ENCODE measurements at places on chromosomes 5 and 9. TPM values are rescaled to one million over a fixed set of nuclear protein-coding genes. Genes with fewer than 3 reads are reported as not detected.

- no peaks in the 10 kb centered on the region for H3K27me3 ChIP-seq
- no peak overlapping the region for H3K4me3 ChIP-seq
- no peaks in the 10 kb centered on the region for H3K4me1 ChIP-seq
- H3K36me3 ChIP-seq: no peaks in the 10 kb centered on the region
These were observed 413.9 kb downstream of the GADD45G start for GRCh38 chr9:90018688-90019087.

DNA sequence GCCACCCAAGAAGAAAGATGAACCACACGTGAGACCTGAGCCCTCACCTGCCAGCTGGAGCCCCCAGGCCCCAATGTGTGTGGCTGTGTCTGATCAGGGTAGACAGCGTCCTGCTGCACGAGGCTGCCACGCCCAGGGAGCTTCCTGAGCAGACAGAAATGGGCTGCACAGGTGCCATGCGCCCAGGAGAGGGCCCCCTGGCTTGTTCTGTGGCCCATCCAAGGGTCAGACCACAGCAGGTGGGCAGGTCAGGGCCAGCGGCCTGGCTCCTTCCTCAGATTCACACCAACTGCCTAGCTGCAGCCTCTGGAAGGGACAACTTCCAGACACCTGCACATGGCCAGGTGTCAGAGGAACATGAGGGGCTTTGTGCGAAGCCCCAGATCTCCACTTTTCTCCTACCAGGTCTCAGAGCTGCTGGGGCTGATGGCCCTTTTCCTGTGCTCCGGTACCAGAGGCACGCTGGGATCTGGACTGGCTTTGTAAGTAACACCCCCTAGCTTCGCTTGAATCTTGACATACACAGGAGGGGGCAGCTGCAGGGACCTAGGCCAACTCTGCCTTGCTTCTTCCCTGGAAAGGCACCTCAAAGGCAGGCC lies 10.8 kb downstream of the SARDH start:
- DNase-seq: no peak
- H3K4me3 ChIP-seq: no peak overlapping the region
- peaks cover 9% of the 10 kb centered on the region for H3K4me1 ChIP-seq
- no peaks in the 10 kb centered on the region for H3K36me3 ChIP-seq
- no peak overlapping the region for H3K27ac ChIP-seq

DNA sequence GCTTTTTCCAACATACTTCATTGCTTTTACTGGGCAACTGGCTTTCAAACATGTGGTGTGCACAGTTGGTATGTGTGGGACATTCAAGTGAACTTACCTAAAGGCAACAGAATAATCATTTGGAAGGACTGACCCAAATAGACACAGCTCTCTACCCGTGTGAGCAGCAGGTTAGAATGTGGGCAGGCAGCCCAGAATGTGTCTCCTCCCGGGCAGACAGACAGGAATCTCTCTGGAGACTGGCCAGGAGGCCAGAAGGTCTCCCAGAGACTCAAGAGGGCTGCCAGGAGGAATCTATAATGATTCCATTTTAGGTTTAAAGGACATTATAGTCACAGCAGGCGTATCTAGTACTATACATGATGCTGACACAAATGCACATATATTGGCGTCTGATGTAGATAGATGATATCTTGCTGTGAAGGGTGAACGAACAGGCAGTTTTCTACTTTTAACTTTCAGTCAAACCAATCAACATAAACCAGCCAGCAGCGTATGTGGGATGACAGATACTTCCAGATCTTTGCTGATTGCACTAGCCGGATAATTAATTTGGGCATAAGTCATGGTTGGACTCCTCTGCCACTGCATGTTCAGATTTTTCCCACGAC lies 297.4 kb upstream of the ZNF608 start:
- H3K27ac ChIP-seq: no peak overlapping the region
- H3K27me3 ChIP-seq: no peaks in the 10 kb centered on the region
- no peaks in the 10 kb centered on the region for H3K36me3 ChIP-seq
- no peak overlapping the region for H3K4me3 ChIP-seq

WNT8A gene
- total RNA-seq: not detected

ADAMTS13 gene
- 1.0 TPM for total RNA-seq

IL5 gene
- total RNA-seq: 83.0 TPM

DNA sequence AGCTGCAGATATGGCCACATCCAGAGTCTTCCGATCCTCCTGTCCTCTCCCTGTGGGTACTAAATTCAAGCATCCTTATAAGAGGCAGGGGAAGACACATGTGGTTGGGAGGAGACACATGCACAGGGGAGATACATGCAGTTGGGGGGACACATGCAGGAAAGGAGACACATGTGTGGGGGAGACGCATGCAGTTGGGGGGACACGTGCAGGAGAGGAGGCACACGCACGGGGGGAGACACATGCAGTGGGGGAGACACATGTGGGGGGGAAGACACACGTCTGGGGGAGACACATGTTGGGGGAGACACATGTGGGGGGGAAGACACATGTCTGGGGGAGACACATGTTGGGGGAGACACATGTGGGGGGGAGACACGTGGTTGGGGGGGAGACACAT lies 21.2 kb upstream of the OLFM1 start:
- DNase-seq: no peak
- no peak overlapping the region for H3K4me3 ChIP-seq
- H3K4me1 ChIP-seq: no peaks in the 10 kb centered on the region
- no peak overlapping the region for H3K27ac ChIP-seq

DNA sequence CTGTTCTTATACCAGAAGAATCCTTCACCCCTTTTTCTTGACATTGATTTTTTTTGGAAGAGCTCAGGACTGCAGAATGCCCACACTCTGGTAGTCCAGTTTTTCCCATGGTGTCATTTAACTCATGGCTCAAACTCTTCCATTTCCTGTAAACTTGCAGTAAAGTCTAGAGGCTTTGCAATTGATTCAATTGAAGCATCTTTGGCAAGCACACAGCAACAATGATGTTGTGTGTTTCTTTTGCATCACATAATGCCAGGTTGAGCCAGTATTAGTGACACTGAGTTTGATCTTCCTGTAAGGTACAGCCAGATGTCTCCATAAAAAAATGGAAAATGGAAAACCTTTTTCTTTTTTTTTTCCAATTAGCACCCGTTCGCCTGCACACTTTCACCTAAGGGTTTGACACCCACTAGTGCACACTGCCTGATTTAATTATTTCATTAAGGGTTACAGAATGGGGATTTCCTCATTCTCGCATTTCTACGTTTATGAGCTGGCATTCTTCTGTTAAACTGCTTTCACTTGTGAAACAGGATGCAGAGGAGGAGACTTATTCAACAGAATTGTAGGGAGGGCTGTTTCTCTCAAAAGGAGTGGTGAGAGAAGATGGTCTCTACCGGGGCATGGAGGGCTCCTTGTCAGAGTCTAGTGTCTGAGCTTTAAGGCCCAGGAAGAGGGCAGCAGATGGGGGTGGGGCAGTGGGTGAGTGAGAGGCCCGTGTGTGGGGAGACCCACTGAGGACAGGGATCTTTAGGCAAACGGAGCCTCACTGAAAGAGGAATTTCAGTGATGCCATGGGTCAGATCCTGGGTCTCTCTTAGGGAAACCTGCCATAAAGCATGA lies 2.2 kb upstream of the S1PR3 start:
- no peak for DNase-seq
- no peak overlapping the region for H3K4me3 ChIP-seq
- H3K36me3 ChIP-seq: no peaks in the 10 kb centered on the region
- peaks cover 13% of the 10 kb centered on the region for H3K4me1 ChIP-seq

SPEF2 gene
- 5.3 TPM for total RNA-seq

GRCh38 chr5:144143625-144144024 lies 26.8 kb downstream of the YIPF5 start:
- no peak overlapping the region for H3K4me3 ChIP-seq
- DNase-seq: no peak
- H3K27me3 ChIP-seq: no peaks in the 10 kb centered on the region
- no peaks in the 10 kb centered on the region for H3K36me3 ChIP-seq
- H3K4me1 ChIP-seq: no peaks in the 10 kb centered on the region
- H3K27ac ChIP-seq: no peak overlapping the region

Measured in CD8-positive, alpha-beta memory T cell (primary cell).